Activated T-cell treated with anti-CD3 and anti-CD28 coated beads for 4 hours (primary cell): ENCODE measurements at places on chromosomes 5 and 9.

GRCh38 chr9:38146844-38147243 is 77.8 kb upstream of the SHB start:
- DNase-seq: no peak

DNA sequence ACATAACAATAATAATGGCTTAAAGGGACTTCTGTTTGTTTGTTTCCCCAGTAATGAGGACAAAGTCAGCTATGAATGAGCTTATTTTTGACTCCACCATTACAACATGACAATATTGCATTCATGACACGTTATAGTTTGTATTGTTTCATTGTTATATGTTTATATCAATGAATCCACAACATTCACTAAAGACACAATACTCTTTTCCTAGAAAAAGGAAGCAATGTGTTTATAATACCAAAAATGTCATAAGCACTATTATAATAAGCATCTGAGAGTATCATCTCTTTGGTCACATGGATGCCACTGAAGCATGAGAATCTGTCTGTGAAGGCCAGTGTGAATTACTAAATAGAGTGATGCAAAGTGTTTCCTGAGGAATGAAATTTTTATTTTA is 1026.9 kb upstream of the C9orf72 start:
- DNase-seq: no peak

DNA sequence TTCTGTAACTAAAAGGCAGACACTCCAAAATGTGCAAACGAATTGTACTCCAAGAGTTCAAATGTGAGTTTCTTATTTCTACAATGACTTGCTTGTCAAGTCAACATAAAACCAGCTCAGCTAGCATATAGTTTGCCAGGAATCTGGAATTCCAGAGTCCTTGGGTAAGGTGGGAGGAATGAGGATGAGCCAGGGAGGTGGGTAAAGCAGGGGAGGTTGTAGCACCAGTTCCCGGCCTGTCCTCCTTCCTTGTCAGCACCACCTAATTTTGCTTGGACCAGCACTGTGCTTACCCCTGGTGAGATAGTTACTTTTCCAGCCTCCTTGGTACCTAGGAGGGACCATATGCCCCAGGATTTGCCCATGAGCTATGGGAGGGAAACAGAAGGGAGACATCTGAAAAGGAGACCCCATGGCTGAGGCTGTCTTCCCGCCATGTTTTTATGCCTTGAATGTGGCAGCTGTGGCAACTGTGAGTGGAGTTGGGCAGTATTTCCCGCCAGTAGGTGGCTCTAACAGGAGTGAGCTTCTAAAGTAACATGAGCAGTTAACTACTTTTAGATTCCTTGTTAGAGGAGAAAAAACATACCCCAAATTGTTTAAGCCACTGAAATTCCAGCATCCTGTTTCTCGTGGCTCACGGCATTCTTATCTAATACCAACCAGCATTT is 302.5 kb downstream of the TENT4A start:
- no peak for DNase-seq

GRCh38 chr5:63962279-63962678 is at the start of gene HTR1A:
TSS of gene HTR1A (minus strand) at chr5:63962445. CDS start at chr5:63961719, 726 bp downstream.
- DNase-seq: no peak

GRCh38 chr5:38341641-38342040 is 83.3 kb downstream of the EGFLAM start:
- DNase-seq: no peak

DNA sequence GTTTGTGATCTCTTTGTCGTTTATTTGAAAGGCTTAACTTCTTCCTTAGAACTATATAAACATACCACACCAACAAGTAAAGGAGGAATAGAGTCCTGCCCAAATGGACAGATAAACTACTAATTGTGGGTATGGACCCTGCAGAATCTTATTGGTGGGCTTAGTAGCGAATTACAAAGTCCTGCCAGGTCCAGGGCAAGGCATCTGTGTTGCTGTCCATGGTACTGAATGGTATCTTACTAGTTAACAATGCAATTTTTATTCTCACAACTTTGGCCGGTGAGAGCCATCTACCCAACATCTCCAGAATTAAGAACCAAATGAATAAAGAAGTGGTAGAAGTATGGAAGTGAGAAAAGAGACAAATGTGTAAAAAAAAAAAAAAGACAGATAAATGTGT is 1782.4 kb upstream of the WWC1 start:
- no peak for DNase-seq

- DNase-seq: no peak
Observed at GRCh38 chr9:99833735-99834134, 12.1 kb downstream of the NR4A3 start.

DNA sequence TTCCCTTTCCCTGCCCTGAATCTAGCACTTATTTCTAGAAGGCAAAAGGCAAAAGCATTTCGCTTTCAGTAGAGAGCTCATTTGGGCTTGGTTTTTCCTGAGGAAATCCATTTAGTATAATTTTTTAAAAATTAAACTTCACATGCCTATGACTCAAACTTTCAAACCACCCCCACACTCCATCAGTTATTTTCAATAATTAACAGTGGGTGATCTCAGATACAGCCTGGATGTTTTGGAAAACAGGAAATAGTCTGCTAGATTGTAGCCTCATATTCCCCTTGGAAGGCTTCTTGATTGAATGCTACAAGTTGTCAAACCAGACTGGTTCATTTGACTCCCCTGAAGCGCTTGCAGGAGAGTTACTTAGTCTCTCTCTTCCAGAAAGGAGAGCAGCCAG is 40.6 kb downstream of the SEMA5A start:
- no peak for DNase-seq

DNA sequence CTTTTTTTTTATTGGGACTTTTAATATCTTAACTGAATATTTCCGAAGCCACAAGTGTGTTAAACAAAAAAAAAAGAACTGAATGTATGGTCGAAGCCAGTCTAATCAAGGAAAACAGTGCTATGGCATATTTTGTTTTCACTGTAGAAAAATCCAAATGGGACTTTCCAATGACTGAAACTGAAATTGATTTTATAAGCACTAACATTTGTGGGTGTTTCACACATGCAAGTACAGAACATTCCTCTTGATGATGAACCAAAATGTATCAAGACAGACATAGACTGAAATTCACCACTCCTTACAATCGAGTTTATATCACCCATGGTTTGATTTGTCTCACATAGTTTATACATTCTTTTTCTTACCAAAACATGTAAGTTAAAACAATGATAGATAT is 1026.8 kb downstream of the CDH18 start:
- DNase-seq: no peak

DNA sequence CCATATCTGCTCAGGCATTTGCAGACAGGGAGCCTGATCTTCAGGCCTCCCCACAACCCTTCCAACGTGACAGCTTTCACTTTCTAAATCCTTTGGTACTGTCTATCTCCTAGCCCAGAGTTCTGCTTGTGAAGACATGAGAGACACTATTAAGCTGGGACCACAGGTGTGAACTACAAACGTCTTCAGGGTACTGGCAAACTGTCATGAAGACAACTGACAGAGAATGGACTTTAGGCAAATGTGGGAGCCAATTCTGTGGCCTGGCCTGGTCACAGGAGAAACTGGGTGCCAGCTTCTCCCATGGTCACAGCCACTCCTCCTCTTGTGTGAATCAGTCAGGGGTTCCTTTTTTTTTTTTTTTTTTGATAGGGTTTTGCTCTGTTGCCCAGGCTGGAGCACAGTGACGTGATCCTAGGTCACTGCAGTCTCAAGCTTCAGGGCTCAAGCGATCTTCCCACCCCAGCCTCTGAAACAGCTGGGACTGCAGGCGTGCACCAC is 10.4 kb downstream of the TRIM14 start:
- no peak for DNase-seq

GRCh38 chr5:1511651-1512540 is 11.9 kb downstream of the LPCAT1 start:
- DNase-seq: no peak

DNA sequence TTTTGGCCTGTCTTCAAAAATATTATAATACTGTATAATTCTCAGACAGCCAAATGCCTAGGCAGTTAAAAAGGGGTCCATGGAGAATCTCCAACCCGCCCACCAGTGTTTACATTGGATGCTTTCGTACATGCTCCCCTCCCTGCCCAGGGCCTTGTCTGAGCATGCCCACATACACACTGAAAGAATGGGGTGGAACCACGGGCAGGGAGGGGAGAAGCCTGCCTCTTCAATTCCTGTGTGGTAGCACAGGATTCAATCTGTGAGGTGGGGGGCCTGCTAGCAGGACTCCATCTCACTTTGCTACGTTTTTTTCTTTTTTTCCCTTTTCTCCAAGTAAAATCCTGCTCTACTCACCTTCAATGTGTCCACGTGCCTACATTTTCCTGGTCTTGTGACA is 314.7 kb upstream of the GRAMD2B start:
- DNase-seq: no peak

- no peak for DNase-seq
Observed at GRCh38 chr9:134943836-134944235, 26.1 kb upstream of the FCN1 start.

GRCh38 chr9:33043671-33044070 is 18.6 kb downstream of the DNAJA1 start:
- DNase-seq: no peak

- DNase-seq: no peak
Observed at GRCh38 chr5:156393980-156394379, 67.0 kb downstream of the SGCD start.

- DNase-seq: no peak
Observed at GRCh38 chr5:54325610-54326311, 15.4 kb upstream of the ARL15 start.

GRCh38 chr5:78735834-78736463 is 87.4 kb upstream of the LHFPL2 start:
- DNase-seq: no peak

GRCh38 chr5:91885291-91886265 is 502.5 kb upstream of the ARRDC3 start:
- no peak for DNase-seq

DNA sequence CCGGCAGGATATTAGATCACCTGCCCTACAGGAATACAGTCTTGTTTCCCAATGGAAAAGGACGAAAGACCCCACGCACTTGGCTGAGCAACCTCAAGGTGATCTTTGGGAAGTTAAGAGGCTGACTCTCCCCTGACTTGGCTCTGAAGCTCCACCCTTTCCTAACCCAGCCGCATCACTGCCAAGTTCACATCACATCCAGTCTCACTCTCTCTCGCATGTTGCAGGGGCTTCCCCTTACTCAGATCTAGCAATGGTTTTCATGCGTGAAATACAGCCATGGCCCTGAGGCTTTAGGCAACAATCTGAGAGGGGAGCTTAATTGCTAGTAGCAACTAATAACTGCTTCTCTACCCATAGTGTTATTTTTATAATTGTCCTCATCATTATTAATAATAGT is 211.6 kb downstream of the DOCK8 start:
- no peak for DNase-seq
